ENCODE measurements at places on chromosomes 12 and 14.

- no peak for DNase-seq
These were observed 61.3 kb downstream of the PHLDA1 start for GRCh38 chr12:75970310-75970709.

DNA sequence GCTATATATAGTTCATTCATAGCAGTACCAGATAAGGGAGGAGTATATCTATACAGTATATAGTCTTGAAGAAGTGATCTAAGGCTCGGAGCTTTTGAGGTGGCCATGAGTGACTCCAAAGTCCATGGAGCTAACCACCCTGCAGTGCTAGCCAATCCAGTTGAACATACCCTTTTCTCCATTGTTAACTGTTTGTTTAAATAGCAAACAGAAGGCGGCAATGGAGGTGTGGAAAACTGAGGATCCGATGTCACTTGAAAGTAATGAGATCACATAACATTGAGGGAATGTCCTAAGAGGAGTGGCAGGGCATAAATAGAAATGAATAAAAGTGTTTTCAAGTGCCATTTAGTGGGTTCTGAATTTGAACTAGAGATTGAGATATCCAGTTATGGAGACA is 12.4 kb upstream of the SNAPC1 start:
- DNase-seq, result no peak

GRCh38 chr14:100317912-100318808 is 5.0 kb upstream of the SLC25A47 start:
- DNase-seq, result peak; percentile 43

DNA sequence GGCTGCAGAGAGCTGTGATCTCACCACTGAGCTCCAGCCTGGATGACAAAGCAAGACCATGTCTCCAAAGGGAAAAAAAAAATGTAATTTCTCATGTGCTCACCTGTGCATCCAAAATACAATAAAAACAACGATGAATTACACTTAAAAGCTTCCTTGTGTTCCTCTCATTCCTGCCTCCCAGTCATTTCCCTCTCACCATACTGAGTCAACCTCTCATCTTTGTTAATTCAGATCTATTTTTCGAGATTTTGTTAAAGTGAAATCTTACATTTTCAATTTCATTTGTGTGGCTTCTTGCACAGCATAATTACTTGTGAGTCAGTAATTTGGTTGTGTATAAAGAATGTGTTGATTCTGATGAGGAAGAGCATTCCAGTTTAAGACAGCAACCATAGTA is 1203.2 kb downstream of the TMEM121 start:
- no peak for DNase-seq

GRCh38 chr12:115158816-115159215 is 474.8 kb upstream of the TBX3 start:
- DNase-seq, result no peak

GRCh38 chr14:51160871-51161270 is 66.0 kb upstream of the TRIM9 start:
- no peak for DNase-seq

DNA sequence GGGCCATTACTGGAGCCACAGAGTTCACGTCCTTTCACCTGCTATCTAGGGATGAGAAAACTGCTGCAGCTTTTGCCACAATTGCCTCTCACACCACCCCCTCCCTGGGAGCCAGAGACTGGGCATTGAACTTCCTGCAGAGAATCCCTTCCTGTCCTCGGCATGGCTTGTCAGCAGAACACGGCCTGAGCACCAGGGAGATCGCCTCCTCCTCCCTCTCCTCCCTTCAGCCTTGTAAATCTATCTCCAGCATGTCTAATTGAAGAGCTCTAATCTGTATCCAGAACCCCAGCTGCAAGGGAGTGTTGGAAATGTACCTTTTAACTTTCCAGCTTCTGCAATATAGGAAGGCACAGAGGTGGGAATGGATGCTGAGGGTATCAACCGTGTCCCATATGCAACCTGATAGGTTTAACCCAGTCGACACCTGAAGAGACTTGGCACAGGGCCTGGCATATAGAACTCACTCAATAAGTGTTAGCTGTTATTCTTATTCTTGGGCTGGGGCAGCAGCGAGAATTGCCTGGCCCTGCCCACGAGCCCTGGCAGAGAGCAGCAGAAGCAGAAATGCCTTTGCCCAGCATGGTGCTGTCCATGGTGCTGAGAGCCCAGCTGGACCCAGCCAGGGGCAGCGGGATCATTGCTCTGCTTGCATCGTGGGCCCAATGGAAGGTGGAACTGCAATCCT is 26.8 kb downstream of the TMEM63C start:
- peak; percentile 68 for DNase-seq

GRCh38 chr12:91967590-91967989 is 178.1 kb downstream of the BTG1 start:
- no peak for DNase-seq

DNA sequence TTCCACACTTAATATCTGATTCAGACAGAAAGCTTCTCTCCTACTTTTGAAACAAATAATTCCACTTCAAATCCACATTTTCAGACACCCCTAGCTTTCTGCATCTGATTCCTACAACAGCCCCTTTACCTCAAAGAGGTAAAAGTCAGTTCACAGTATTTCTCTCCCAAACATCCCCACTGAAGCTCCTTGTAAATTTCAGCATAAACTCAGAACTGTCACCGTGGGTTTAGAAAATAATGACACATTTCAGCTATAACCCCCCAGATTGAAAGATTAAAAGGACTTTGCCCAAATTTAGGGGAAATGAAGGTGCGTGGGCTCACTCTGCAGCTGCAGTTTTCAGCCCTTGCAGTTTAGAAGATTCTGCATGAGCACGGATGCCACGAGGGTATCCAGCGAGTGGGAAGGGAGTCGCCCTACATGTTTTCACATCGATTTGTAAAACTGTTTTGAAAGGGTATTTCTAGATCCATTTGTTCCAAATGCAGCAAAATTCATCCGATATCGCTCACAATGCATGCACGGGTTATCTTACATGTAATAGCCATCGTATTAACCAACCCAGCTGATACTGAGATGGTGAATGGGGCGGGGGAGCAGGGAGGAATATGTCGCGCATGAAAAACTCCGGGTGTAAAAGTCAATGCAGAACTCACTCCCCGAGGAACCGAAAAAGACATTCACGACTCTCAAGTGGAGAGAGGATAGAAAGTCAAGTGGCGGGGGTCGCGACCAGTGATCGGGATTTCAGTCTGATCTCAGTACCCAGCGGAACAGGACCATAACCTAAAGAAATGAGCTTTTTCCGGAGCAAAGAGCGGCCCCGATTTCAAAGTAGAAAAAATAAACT is 5.0 kb upstream of the CCND2 start:
- no peak for DNase-seq

- DNase-seq, result no peak
These were observed 4.0 kb upstream of the MAX start for GRCh38 chr14:65106316-65106715.

GRCh38 chr12:94149119-94149780 is 873 bp downstream of the PLXNC1 start:
- no peak for DNase-seq

- no peak for DNase-seq
These were observed 355.3 kb upstream of the SFSWAP start for GRCh38 chr12:131355361-131356245.

DNA sequence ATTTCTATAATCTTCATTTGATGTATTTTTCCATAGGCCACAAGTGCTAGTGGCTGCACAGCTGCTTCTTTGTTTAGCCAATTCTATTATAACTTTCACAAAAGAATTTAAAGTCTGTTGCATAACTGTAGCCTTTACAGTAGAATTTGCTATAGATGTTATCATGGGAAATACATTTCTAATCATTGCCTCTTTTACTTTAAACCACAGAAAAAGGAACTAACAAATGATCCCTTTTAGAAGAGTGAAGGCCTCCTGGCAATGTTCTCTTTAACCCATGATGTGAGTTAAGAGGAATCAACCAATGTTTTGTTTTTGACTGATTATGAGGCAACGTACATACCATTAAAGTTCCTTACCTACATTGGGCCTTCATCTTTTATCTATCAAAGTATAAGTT is 68.8 kb downstream of the RPL10L start:
- no peak for DNase-seq

DNA sequence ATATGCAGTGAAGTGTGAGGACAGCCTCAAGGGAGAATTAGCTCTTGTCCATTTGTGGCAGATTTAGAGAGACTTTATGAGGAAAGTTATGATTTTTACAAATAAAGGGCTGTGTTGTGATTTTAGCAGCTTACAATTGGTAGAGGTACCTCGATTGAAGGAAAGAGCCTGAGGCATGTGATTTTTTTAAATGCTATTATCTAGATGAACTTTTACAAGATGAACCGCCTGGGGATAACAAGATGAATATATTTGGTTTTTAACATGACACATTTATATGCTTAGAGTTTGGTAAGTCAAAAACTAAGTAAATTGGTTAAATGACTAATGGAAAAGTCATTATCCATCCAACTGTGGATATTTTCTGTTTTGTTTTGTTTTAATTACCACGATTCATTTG is 52.6 kb downstream of the AEBP2 start:
- no peak for DNase-seq

DNA sequence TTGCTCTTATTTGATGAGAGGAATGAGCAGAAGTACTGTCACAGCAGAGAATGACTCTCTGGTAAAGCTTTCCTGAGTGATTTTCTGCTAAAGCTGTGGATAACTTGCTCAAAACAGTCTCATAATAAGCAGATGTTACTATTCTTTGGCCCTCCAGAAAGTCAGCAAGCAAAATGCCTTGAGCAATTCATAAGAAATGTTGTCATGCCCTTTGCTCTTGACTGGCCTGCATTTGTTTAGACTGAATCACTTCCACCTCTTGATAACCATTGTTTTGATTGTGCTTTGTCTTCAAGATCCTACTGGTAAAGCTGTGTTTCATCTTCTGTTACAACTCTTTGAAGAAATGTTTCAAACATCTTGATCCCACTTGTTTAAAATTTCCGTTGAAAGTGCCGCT is 457.9 kb upstream of the FOXG1 start:
- no peak for DNase-seq

- DNase-seq, result peak; percentile 67
These were observed 172.8 kb upstream of the DCN start for GRCh38 chr12:91355150-91356006.
